Activated CD8-positive, alpha-beta memory T cell treated with anti-CD3 and anti-CD28 coated beads for 1 hour (primary cell): ENCODE measurements at places on chromosomes 4 and X.

GRCh38 chr4:181687116-181687515, 556.1 kb upstream of the TENM3 start:
- DNase-seq: no peak

- DNase-seq: no peak
Measured at GRCh38 chr4:125951261-125951887, 636.6 kb downstream of the FAT4 start.

- DNase-seq: no peak
Measured at GRCh38 chr4:177320721-177321120, 11.0 kb downstream of the NEIL3 start.

DNA sequence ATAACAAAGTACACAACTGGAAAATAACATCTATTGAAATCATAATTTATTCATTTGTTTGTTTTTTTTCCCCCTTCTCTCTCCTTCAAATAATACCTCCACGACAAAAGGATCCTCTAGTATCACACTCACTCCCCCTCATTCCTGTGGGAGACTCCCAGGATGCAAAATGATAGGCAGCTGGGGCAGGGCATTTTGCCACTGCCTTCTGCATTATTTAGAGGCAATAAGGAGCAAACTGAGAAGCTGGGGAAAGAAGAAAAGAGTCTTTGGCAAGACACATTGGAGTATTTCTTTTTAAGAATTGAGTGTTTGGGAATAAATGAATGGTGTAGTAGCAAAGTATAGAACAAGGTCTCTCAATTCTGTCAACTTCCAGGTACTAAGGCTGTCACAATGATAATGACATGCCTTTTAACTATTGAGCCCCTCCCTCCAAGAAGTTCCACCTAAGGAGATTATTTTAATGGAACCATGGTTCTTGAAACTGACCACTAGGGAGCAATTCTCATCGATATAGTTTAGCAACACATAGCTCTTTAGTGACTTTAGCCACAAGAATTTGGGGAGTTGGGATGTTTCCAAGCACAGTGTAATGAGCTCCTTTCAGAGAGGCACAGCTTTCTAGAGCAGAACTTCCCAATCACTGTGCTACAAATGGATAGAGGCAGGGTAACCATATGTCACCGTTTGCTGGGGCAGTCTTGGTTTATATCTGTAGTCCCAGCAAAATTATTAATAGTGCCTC, 303.3 kb downstream of the FRMPD4 start:
- DNase-seq: no peak
